ENCODE measurements at places on chromosomes 5 and 9. TPM values are rescaled to one million over a fixed set of nuclear protein-coding genes. Genes with fewer than 3 reads are reported as not detected.

DNA sequence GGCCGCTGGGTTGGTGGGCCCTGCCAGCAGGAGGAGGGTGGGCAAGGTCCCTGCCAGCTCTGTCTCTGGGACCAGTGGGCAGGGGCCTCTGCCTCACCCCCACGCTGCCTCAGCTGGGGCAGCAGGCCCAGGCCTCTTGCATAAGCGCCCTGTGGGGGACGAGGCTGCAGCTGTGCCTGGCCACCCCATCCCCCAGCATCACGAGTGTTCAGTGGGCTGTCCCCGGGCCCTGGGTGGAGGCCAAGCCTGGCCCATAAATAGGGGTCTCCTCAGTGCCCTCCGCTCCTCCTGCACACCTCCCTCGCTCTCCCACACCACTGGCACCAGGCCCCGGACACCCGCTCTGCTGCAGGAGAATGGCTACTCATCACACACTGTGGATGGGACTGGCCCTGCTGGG lies at the start of gene PTGDS:
Gene PTGDS (plus strand): TSS at position 282 of the 400 bp plus-strand sequence. CDS start 75 bp downstream, at position 357.
- H3K27ac ChIP-seq: no peak within 1 kb of the TSS
- H3K4me3 ChIP-seq: no peak within 1 kb of the TSS
- H3K27me3 ChIP-seq: no peaks in the 10 kb centered on the region
- no peak for DNase-seq
- no peaks in the 10 kb centered on the region for H3K36me3 ChIP-seq
- H3K4me1 ChIP-seq: peaks cover 26% of the 10 kb centered on the region

DNA sequence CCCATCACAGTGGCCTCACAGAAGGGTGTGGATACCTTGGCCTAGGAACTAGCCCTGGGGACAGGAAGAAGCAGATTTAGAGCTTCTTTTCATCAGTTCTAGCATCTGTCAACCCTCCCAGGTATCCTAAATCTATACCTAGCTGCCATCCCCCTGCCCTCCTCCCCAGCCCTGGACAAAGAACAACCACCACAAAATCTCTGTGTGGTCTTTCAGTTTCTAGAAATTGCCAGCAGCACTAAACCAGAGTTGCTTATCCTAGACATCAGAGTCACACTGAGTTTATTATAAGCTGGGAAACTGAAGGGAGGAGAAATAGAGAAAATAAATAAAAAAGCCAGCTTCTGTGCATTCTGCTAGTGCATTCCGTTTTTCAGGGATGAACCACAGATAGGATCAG lies 14.6 kb downstream of the CCDC180 start:
- H3K27ac ChIP-seq: no peak overlapping the region
- H3K27me3 ChIP-seq: no peaks in the 10 kb centered on the region
- H3K4me3 ChIP-seq: no peak overlapping the region
- H3K4me1 ChIP-seq: no peaks in the 10 kb centered on the region

- H3K27me3 ChIP-seq: no peaks in the 10 kb centered on the region
- H3K36me3 ChIP-seq: no peaks in the 10 kb centered on the region
- DNase-seq: no peak
- no peak overlapping the region for H3K4me3 ChIP-seq
- H3K4me1 ChIP-seq: no peaks in the 10 kb centered on the region
Observed at GRCh38 chr5:125685771-125686170, 737.4 kb upstream of the GRAMD2B start.

- H3K4me1 ChIP-seq: peaks cover 34% of the 10 kb centered on the region
- peak overlapping the region; percentile 99 for H3K4me3 ChIP-seq
- no peaks in the 10 kb centered on the region for H3K36me3 ChIP-seq
- no peak for DNase-seq
Observed at GRCh38 chr5:134873494-134873893, 677 bp upstream of the TXNDC15 start.

- H3K27ac ChIP-seq: no peak overlapping the region
- DNase-seq: no peak
- peaks cover 9% of the 10 kb centered on the region for H3K36me3 ChIP-seq
- H3K4me1 ChIP-seq: peaks cover 28% of the 10 kb centered on the region
Observed at GRCh38 chr5:62340979-62341378, 35.0 kb downstream of the KIF2A start.

SGCD gene
- 0.11 TPM for total RNA-seq

TMEM232 gene
- 0.92 TPM for total RNA-seq

NSD1 gene
- 93.1 TPM for total RNA-seq

- H3K4me1 ChIP-seq: no peaks in the 10 kb centered on the region
- H3K27me3 ChIP-seq: no peaks in the 10 kb centered on the region
- DNase-seq: no peak
- H3K36me3 ChIP-seq: no peaks in the 10 kb centered on the region
- no peak overlapping the region for H3K27ac ChIP-seq
Observed at GRCh38 chr5:95027151-95027721, 257.7 kb downstream of the MCTP1 start.

DNA sequence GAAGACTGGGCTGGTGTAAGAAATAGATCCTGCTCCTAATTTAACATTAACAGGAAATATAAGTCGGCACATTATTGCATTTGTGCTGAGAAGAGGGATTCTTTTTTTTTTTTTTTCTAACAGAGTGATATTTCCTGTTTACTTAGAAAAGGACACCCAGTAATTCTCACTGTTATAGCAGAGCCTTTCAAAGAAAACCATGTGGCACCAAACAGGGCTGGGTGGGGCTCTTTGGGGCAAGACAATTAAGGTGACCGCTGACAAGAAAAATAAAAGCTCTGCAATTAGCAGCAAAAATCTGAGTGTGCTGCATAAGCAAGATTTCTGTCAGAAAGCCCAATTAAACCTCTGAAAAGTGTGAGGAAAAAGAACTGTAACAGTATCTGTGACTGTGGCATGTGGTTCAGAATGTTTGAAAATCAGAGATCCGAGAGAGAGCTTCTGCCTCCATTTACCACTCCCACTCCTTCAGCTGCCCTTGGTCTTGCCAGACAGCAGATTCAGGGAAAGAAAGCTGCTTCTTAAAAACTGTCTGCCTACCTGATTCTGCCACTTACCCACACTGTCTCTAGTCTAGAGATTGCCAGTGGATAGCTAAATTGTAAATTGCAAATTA lies 77.1 kb upstream of the IQGAP2 start:
- no peaks in the 10 kb centered on the region for H3K36me3 ChIP-seq
- peak; percentile 62 for DNase-seq
- peak overlapping the region; percentile 13 for H3K27ac ChIP-seq
- H3K4me1 ChIP-seq: peaks cover 64% of the 10 kb centered on the region

GRCh38 chr5:146947181-146947941 lies 68.8 kb upstream of the PPP2R2B start:
- no peak overlapping the region for H3K4me3 ChIP-seq
- no peaks in the 10 kb centered on the region for H3K27me3 ChIP-seq
- DNase-seq: no peak
- no peaks in the 10 kb centered on the region for H3K4me1 ChIP-seq
- no peak overlapping the region for H3K27ac ChIP-seq

DNA sequence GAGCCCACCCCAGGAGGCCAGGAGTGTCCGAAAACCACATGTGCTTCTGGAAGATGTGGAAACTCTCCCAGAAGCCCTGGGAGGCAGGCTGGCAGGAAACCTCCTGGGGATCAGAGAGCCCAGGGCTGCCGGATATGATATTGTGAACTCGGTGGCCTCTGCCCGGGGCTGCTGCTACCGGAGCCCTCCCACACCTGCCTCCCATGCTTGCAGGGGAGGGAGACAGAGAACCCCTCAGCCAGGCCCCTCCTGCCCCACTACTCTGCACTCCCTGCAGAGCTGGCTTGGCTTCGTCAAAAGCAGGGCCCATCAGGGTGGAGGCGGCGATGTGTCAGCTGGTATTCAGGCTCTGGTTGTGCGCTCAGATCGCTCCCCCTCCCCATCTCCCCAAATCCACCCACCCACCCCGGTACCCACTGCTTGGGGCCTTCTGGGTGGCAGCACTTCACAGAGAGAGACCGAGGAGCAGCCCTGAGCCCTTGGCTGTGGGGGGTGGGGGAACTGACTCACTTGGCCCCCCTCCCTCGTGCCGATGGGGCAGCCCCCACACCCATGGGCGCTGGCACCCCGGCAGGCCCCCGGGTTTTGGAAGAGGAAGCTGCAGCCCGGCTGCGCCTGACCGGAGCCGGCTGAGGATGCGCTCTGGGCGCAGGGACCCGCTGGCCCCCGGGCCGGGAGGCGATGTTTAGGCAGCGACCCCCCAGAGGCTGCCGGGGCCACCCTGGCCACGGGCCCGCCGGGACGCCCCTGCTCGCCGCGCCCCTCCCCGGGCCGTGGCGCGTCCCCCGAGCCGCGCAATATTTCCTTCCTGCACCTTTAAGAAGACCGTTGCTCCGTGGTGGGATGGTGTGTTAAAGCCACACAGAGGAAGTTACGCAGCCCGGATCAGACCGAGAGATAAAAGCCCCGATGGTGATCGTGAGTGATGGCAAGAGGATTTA lies 786 bp upstream of the NTNG2 start:
- H3K27ac ChIP-seq: no peak overlapping the region
- H3K27me3 ChIP-seq: peaks cover 15% of the 10 kb centered on the region
- peak; percentile 43 for DNase-seq

DNA sequence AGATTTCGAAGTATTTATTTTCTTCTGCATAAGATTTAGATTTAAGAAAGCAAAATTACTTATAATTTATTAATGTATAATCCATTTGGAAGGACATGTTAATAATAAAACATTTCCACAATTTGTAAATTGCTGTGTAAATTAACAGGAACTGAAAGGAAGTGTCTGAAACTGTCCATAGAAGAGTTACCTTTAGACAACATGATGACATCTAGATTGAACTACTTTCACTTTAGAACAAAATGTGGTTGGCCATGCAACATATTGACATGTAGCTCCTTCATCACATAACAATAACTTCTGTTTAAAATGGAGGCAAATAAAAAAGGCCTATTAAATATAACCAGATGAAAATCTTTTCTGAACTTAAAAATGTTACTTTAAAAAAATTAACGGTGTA lies 1849.5 kb upstream of the ACO1 start:
- H3K4me3 ChIP-seq: no peak overlapping the region
- H3K4me1 ChIP-seq: no peaks in the 10 kb centered on the region
- H3K36me3 ChIP-seq: no peaks in the 10 kb centered on the region
- no peaks in the 10 kb centered on the region for H3K27me3 ChIP-seq
- H3K27ac ChIP-seq: no peak overlapping the region

DNA sequence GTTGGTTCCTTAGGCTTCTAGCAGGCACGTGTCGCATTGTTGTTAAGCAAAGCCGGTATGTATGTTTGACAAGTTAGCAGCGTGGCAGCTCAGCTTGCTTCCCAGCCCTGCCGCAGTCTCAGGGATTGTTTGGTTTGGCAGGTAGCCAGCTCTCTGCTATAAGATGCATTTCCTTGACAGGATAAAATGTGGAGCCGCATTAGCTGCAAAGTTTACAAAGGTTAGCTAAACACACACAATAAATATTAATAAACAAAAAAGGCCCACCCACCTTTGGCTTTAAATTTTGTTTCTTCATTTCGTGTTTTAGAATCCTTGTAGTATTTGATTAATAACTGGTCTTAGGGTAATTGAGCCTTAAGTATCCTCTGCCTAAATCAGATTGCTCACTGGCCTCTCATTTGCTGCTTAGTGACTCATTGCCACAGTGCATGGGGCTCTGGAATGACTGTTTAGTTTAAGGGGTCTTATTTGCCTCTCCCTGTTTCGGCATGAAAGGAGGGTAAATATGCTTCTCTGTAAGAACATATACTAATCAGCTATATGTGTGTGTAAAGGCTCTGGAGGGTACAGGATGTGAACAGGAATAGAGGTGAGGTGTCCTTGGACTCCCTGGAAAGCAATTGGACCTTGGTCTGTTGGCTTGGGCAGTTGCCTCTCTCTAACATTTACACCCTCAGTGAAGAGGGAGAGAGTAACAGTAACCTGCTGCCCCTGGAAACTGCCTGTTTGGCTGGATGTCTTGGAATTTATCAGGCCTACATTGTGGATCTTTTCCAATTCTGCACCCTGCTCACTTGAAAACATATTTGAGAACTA lies 122.0 kb downstream of the GDNF start:
- H3K27me3 ChIP-seq: no peaks in the 10 kb centered on the region
- no peaks in the 10 kb centered on the region for H3K4me1 ChIP-seq
- no peak overlapping the region for H3K4me3 ChIP-seq
- DNase-seq: no peak
- H3K27ac ChIP-seq: no peak overlapping the region

GRCh38 chr5:96590796-96591195 lies 71.4 kb upstream of the CAST start:
- H3K36me3 ChIP-seq: no peaks in the 10 kb centered on the region
- H3K27me3 ChIP-seq: no peaks in the 10 kb centered on the region
- DNase-seq: no peak
- H3K27ac ChIP-seq: no peak overlapping the region
- no peaks in the 10 kb centered on the region for H3K4me1 ChIP-seq

CD14 gene
- total RNA-seq: 3.3 TPM

- no peak for DNase-seq
- peaks cover 4% of the 10 kb centered on the region for H3K4me1 ChIP-seq
- H3K4me3 ChIP-seq: no peak overlapping the region
- no peaks in the 10 kb centered on the region for H3K27me3 ChIP-seq
Observed at GRCh38 chr5:160491438-160491837, 69.8 kb downstream of the PTTG1 start.

Measured in CD8-positive, alpha-beta memory T cell (primary cell).